Right lung (tissue), 10 donors: ENCODE measurements at places on chromosomes 1 and 21. TPM values are rescaled to one million over a fixed set of nuclear protein-coding genes. Genes with fewer than 3 reads are reported as not detected.

The HAO2 gene
- polyA plus RNA-seq: 0.64 TPM

The HPCAL4 gene
- polyA plus RNA-seq: 0.16 TPM

DNA sequence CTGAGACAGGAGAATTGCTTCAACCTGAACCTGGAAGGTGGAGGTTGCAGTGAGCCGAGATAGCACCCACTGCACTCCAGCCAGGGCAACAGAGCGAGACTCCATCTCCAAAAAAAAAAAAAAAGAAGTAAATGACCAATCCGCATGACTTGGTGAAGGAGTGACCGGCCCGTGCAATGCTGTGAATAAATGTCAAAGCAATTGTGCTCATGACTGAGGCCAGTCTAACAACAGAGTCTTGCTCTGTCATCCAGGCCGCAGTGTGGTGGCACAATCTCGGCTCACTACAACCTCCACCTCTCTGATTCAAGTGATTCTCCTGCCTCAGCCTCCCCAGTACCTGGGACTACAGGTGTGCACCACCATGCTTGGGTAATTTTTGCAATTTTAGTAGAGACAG, 27.8 kb upstream of the SLC19A1 start:
- no peak for DNase-seq

DNA sequence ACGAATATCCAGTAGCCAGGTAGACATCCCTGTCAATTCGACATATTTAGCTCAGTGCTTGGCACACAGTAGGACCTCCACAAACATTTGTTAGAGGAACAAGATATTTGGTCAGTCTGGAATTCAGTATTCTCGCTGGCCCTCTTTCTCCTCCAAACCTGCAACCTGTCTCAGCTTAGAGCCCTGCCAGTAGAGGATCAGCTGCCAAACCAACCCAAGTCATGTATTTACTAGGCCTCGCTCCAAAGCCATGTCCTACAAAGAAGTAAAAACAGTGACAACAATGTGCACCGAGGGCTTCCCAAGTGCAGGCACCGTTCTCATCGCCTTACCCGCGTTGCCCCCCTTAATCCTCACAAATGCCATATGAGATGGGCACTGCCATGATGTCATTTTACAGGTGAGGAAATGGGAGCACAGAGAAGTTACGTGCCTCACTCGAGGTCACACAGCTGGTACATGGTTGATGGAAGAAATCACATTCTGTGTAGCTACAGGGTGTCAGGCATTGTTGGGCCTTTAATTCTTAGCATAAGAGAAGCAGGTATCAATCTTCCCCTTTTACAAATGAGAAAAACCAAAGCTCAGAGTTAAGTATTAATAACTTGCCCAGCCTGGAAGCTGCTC, 26.0 kb upstream of the CDCA8 start:
- DNase-seq: no peak

GRCh38 chr1:168683871-168684270, 45.1 kb downstream of the DPT start:
- no peak for DNase-seq

- DNase-seq: no peak
Measured at GRCh38 chr1:166322470-166322869, 155.7 kb upstream of the FAM78B start.

DNA sequence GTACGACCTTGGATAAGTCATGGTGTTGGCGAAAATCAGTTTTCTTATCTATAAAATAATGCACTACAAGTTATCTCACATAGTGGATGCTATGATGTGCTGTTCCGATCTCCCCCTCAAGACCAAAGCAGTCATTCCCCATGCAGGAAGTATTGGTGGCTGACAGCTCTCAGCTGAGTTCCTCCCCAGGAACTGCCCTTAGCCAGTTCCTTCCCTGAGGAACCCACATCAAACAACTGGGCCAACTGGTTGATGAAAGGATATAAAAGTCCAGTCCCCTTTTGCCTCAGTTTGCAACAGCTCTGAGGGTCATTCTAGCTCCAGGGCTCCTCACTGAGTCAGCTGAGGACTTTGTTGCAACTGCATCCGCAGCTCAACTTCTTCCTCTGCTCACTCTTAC, 16.1 kb upstream of the SLAMF1 start:
- no peak for DNase-seq
